ENCODE measurements at places on chromosomes 16 and 17.

GRCh38 chr17:69286257-69286656 lies 40.7 kb downstream of the ABCA5 start:
- no peak for DNase-seq

- DNase-seq: no peak
Measured at GRCh38 chr16:81942007-81942601, 69.2 kb downstream of the SDR42E1 start.

GRCh38 chr17:42163113-42163512 lies 8.3 kb upstream of the RAB5C start:
- DNase-seq: no peak

GRCh38 chr16:84514874-84515835 lies 10.7 kb upstream of the MEAK7 start:
- no peak for DNase-seq

GRCh38 chr17:15377200-15377599 lies 35.8 kb upstream of the TEKT3 start:
- peak; percentile 69 for DNase-seq

- DNase-seq: peak; percentile 17
Measured at GRCh38 chr17:28712032-28712704, 480 bp upstream of the PROCA1 start.

DNA sequence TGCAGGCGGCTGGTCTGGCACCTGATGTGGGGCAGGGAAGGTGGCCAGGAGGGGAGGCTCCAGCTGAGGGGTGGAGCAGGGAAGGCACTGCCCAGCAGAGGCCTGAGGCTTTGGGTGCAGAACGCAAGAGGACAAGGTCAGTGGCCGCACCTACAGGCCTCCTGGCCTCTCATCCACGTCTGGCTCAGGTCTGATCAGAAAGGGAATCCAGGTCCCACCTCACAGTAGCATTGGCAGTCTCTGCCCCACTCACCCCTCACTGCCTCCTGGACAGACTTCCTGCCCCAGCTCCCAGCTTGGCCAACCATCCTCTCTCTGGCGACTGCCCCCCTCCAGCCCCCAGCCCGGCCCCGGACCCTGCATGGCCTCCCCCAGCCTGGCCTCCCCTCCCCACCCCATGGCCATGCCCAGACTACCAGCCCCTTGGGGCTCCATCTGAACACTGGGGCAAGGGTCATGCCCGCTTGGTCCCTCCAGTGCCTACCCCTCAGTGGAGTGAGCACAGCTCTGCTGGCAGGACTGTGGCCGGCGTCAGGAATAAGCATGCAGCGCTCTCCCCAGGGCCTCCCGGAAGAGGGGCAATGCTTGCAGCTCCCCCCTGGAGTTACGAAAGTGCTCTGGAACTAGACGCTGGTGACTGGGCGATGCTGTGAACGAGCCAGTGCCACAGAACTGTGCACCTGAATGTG lies 4.6 kb downstream of the UTS2R start:
- no peak for DNase-seq

GRCh38 chr16:1763521-1764511 lies 7.5 kb downstream of the NME3 start:
- peak; percentile 77 for DNase-seq

GRCh38 chr17:57892146-57892819 lies 42.4 kb upstream of the MRPS23 start:
- DNase-seq: peak; percentile 96

DNA sequence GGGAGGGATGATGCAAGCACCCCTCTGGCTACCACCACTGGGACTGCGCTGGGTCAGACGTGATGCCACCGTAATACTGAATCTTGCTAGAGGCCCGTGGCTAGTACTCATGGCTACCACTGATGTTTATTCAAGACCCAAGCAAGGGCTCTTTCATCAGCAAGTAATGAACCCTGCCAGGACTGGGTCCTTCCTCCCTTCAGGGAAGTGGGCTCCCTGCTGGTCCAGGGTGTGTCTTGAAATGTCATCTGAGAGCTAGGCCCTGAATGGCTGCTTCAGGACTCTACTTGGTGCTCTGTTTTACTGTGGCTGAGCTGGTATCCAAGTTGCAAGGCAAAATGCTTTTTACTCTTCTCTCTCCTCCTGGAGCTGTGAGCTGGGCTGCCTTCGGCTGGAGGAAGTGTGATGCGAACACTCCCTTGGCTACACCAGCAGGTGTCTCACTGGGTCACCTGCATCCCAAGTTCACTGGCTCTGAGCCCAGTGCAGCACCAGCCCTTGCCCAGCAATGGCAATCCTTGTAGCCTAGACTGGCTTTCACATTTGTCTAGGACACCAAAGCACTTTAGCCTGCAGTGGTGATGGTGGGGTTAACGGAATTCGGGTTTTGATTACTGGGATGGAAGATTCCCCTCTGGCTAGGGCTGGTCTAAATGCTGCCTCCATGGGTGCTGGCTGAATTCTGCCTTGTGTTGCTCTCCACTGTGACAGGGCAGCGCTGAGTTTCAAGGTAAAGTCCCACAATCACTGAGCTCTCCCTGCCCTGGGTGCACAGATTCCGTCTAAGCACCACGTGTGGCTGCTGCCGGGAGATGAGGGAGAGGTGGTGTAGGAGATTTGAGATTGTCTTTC lies 98.6 kb downstream of the USP22 start:
- DNase-seq: no peak

All from astrocyte of the hippocampus (primary cell).